Hepatocyte (in vitro differentiated cells): ENCODE measurements at places on chromosomes 13 and 19.

- no peaks in the 10 kb centered on the region for H3K27me3 ChIP-seq
- DNase-seq = no peak
- H3K36me3 ChIP-seq = no peaks in the 10 kb centered on the region
Observed at GRCh38 chr19:39155114-39155700, 29.6 kb downstream of the PAK4 start.

DNA sequence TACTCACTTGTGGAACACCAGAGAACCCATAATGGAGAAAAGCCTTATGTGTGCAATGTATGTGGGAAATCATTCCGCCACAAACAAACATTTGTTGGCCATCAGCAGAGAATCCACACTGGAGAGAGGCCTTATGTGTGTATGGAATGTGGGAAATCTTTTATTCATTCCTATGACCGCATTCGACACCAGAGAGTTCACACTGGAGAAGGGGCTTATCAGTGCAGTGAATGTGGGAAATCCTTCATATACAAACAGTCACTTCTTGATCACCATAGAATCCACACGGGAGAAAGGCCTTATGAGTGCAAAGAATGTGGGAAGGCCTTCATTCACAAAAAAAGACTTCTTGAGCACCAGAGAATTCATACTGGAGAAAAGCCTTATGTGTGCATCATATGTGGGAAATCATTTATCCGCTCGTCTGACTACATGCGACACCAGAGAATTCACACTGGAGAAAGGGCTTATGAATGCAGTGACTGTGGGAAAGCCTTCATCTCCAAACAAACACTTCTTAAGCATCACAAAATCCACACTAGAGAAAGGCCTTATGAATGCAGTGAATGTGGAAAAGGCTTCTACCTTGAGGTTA is 10.9 kb downstream of the ZNF549 start:
- no peaks in the 10 kb centered on the region for H3K27me3 ChIP-seq
- H3K4me3 ChIP-seq = no peak overlapping the region
- DNase-seq = no peak
- peaks cover 33% of the 10 kb centered on the region for H3K36me3 ChIP-seq
- H3K27ac ChIP-seq = no peak overlapping the region

GRCh38 chr19:12668932-12669269 is 2.3 kb downstream of the WDR83 start:
- H3K4me1 ChIP-seq = peaks cover 14% of the 10 kb centered on the region
- no peaks in the 10 kb centered on the region for H3K27me3 ChIP-seq
- DNase-seq = peak; percentile 78
- peak overlapping the region; percentile 99 for H3K27ac ChIP-seq

DNA sequence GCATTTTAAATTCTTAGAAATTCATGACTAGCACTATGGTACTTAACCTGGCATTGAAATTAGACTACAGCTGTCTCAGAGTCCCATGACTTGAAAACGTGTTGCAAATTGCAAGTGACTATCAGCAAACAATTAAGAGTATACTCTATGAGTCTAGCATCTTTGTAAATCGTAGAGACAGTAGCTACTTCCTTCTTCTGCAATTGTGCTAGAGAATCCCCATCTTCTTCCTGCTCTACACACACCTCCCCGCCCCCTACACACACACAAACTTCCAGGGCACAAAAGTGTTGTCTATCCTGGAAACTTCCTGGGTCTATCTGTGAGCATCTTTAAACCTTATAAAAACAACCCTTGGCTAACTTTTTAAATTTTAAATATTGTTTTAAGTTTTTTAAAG is 35.2 kb upstream of the MIR17HG start:
- no peaks in the 10 kb centered on the region for H3K36me3 ChIP-seq
- no peak overlapping the region for H3K27ac ChIP-seq
- no peaks in the 10 kb centered on the region for H3K27me3 ChIP-seq
- H3K4me3 ChIP-seq = no peak overlapping the region
- no peaks in the 10 kb centered on the region for H3K4me1 ChIP-seq

- no peaks in the 10 kb centered on the region for H3K27me3 ChIP-seq
- no peak for DNase-seq
- H3K27ac ChIP-seq = no peak overlapping the region
Observed at GRCh38 chr19:36972571-36972970, 56.4 kb downstream of the ZNF568 start.

DNA sequence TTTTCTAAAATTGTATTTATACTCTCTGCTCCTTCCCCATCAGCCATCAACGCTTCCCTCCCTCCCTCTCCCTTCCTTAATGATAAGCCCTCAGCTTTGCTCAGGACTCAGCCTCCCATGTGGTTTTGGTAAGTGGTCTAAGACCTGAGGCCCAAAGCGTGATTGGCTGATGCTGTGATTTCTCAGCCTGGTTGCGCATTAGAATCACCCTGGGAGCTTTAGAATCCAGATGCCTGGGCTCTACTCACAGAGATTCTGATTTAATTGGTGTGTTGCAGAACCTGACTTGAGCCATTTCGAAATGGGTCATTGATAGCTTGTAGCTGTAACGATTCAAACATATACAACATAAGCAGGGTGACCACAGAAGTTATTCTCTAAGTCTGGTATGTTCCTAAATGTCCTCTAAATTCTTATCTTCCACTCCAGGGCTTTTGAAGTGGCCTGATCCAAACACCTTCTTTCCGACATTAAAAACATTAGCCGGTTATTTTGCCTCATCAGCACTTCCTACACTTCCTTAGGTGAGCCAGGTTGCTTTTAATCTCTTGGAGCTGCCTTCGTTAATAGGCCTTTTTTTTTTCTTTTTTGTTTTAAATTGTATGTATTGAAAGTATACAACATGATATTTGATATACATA is 60.6 kb downstream of the LRCH1 start:
- H3K27ac ChIP-seq = no peak overlapping the region
- no peaks in the 10 kb centered on the region for H3K36me3 ChIP-seq
- H3K4me3 ChIP-seq = no peak overlapping the region
- H3K27me3 ChIP-seq = no peaks in the 10 kb centered on the region

GRCh38 chr13:37319031-37319443 is 213.6 kb upstream of the CSNK1A1L start:
- no peaks in the 10 kb centered on the region for H3K27me3 ChIP-seq
- no peaks in the 10 kb centered on the region for H3K36me3 ChIP-seq
- no peak overlapping the region for H3K27ac ChIP-seq
- no peaks in the 10 kb centered on the region for H3K4me1 ChIP-seq
- no peak overlapping the region for H3K4me3 ChIP-seq
- DNase-seq = no peak

DNA sequence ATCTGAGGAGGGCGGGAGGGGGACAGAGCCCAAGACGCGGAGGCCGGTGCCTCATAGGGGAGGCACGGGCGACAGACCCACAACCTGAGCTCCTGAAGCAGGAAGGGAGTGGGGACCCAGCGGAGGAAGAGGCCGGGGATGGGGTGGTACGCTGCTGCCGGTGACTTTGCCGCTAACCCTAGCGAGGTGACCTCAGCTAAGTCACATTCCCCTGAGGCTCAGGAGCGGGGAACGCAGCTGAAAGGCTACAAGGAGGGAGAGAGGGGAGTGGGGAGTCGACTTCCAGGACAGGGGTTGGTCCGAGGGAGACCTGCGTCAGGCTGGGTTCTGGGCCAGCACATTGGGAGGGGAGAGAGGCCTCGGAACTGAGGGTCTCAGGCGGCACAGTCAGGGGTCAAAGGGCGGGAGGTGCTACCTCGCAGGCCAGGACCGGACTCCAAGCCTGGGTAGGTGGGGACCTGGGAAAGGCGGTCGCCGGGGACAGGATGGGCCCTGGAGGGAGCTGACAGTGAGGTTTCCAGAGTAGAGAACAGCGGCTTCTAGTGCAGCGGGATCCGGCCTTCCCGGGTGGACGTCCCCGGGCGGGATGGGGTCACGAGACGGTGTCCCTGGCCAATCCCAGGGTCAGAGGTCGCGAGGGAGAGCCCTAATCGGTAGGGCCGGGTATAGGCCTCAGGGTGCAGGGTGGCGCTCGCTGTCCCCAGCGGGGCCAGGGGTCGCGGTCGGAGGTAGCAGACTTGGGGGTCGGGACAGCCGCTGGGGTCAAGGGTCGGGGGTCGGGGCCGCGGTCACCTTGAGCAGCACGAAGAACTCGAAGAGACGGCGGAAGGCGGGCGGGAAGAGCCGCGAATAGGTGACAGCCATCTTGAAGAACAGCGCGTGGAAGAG is 699 bp downstream of the TMEM259 start:
- peak overlapping the region; percentile 42 for H3K27ac ChIP-seq
- no peaks in the 10 kb centered on the region for H3K27me3 ChIP-seq
- no peak for DNase-seq
- H3K4me3 ChIP-seq = peak overlapping the region; percentile 29
- H3K36me3 ChIP-seq = no peaks in the 10 kb centered on the region

GRCh38 chr19:33865306-33865705 is 68.6 kb downstream of the KCTD15 start:
- no peaks in the 10 kb centered on the region for H3K36me3 ChIP-seq
- DNase-seq = no peak
- no peak overlapping the region for H3K4me3 ChIP-seq
- H3K27me3 ChIP-seq = no peaks in the 10 kb centered on the region
- H3K27ac ChIP-seq = no peak overlapping the region

DNA sequence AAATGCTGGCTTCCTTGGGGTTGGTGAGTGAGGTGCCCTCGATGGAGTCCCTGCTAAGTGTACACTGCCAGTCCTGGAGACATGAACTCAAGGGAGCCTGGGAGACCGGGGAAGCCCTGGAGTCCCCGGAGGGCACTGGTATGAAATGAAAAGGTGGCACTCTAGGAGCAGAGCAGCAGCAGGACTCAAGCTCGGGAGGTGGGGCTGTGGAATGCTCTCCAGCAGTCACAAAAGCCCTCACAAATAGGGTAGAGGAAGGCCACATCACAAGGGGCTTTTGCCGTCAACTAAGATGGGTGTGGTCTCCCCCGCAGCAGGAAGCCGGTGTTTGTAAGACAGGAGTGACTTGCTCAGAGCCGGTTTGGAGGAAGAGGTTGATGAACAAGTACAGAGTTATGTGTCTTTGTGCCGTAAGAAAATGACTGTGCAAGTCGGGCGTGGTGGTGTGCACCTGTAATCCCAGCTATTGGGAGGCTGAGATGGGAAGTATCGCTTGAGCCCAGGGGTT is 19.3 kb downstream of the CCNE1 start:
- DNase-seq = no peak
- H3K27me3 ChIP-seq = no peaks in the 10 kb centered on the region
- no peaks in the 10 kb centered on the region for H3K36me3 ChIP-seq
- no peak overlapping the region for H3K4me3 ChIP-seq
- H3K27ac ChIP-seq = no peak overlapping the region
- no peaks in the 10 kb centered on the region for H3K4me1 ChIP-seq

DNA sequence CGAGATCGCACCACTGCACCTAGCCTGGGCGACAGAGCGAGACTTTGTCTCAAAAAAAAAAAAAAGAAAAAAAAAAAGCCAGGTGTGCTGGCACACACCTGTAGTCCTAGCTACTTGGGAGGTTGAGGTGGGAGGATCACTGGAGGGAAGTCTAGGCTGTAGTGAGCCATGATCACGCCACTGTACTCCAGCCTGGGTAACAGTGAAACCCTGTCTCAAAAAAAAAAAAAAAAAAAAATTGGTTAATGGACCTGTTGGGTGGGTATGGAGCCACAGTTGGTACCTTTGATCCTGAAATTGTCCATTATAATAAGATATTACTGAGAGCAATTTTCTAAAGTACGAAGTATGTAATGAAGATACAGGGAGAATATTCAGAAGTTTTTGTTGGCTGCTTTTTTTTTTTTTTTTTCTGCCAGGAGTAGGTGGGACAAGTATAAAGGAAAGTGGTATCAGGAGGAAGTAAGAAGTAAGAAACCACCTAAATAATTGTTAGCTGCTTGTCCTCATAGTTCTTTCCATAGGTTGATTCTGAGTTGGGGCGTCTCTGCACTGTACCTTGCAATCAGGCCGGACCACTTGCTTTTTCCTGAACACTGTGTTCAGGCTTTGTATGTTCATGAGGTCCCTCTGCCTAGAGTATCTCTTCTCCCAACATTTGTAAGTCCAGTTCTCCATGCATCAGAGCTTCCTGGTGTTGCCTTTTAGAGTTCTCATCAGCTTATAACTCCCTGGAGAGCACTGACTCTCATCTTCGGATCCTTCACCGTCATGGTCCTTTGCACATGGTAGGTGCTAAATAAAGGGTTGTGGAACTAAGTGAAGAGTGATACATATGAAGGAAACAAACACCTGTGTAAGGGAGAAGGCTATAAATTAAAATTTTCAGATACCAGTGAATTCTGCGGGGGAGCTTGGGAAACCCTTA is 31.7 kb downstream of the ARHGAP35 start:
- H3K4me1 ChIP-seq = peaks cover 19% of the 10 kb centered on the region
- H3K27me3 ChIP-seq = no peaks in the 10 kb centered on the region
- no peak overlapping the region for H3K4me3 ChIP-seq
- no peaks in the 10 kb centered on the region for H3K36me3 ChIP-seq

GRCh38 chr19:14411938-14412245 is 7.2 kb downstream of the DDX39A start:
- peaks cover 4% of the 10 kb centered on the region for H3K4me1 ChIP-seq
- no peak overlapping the region for H3K4me3 ChIP-seq
- DNase-seq = no peak
- H3K27ac ChIP-seq = no peak overlapping the region
- H3K36me3 ChIP-seq = no peaks in the 10 kb centered on the region

- no peak overlapping the region for H3K27ac ChIP-seq
- peak; percentile 35 for DNase-seq
- peaks cover 10% of the 10 kb centered on the region for H3K4me1 ChIP-seq
- peaks cover 48% of the 10 kb centered on the region for H3K27me3 ChIP-seq
- H3K36me3 ChIP-seq = no peaks in the 10 kb centered on the region
Observed at GRCh38 chr13:28532388-28533124, 37.6 kb upstream of the FLT1 start.

DNA sequence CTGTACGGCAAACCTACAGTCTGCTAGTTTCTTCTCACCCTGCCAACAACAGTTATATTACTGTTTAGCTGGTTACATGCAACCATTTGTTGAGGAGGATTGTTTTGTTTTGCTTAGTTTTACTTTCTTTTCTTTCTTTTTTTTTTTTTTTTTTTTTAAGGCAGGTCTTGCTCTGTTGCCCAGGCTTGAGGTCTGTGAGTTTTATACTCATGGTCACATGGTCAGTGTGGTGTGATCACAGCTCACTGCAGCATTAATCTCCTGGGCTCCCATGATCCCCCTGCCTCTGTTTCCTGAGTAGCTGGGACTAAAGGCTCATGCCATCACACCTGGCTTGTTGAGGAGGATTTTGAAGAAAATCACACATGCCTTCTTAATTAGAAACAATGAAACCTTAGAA is 505.6 kb downstream of the GPC5 start:
- H3K4me3 ChIP-seq = no peak overlapping the region
- H3K27me3 ChIP-seq = no peaks in the 10 kb centered on the region
- H3K4me1 ChIP-seq = no peaks in the 10 kb centered on the region
- no peaks in the 10 kb centered on the region for H3K36me3 ChIP-seq
- no peak for DNase-seq

DNA sequence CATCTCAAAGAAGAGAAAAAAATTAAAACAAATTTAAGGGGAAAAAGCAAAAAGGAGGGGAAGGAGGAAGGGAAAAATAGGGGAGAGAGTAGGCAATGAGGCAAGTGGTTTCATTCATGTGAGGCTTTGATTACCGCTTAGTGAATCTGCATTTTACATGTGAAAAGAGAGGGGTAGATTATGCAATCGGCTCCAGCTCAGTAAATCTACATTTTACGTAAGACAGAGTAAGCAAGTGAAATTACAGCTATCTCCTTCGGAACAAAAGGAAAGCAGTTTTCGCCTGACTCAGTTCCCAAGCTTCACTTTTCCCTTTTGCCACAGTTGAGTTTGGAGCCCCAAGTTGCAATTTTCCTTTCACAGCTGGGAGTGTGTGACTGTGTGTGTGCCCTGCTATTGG is 16.0 kb upstream of the OLFM2 start:
- no peaks in the 10 kb centered on the region for H3K27me3 ChIP-seq
- no peak overlapping the region for H3K4me3 ChIP-seq
- H3K36me3 ChIP-seq = no peaks in the 10 kb centered on the region
- H3K27ac ChIP-seq = no peak overlapping the region

- H3K4me1 ChIP-seq = peaks cover 14% of the 10 kb centered on the region
- no peak overlapping the region for H3K4me3 ChIP-seq
- DNase-seq = no peak
Observed at GRCh38 chr19:8138201-8138600, 11.2 kb downstream of the FBN3 start.
